GM12864 (cell line): ENCODE measurements at places on chromosomes 5 and 9.

DNA sequence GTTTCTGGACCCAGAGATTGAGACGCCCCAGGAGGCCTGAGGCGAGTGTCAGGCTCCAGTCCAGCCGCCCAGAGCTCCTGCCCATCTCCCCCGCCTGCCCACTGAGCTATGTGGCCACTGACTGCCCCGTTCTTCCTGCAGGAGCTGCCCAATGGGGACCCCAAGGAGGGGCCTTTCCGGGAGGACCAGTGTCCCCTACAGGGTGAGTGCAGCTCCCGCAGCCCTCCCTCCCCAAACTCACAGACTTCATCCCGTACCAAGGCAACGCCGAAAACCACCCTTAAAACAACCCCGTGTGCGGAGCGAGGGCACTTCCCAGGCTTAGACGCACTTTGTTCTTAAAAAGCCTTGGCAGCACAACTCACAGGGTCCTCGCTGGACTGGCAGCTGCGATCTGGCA, 23.4 kb downstream of the NKD2 start:
- no peak for DNase-seq

GRCh38 chr9:126463426-126463825, 136.8 kb downstream of the MVB12B start:
- no peak for DNase-seq

GRCh38 chr9:112503170-112503569, 16.5 kb downstream of the KIAA1958 start:
- DNase-seq, result no peak

DNA sequence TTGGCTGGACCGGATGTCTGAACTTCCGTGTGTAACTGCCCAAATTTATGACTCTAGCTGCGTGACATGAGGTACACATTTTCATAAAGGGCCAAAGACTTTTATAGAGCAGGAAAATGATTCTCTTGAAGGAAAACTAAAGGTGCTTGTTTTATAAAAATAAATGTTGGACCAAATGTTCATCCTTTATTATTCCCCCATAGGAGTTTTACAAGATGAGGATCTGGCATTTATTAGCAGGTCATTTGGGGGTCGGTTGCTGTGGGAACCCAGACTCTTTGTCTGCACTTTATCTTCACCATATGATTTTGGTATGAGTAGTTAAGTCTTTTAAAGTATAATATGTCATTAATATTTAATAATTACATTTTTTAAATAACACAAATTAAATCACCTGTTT, 571.2 kb downstream of the EFNA5 start:
- no peak for DNase-seq

- no peak for DNase-seq
Observed at GRCh38 chr5:15391704-15392397, 108.1 kb upstream of the FBXL7 start.

GRCh38 chr5:167725741-167726140, 565.7 kb upstream of the WWC1 start:
- DNase-seq, result no peak

DNA sequence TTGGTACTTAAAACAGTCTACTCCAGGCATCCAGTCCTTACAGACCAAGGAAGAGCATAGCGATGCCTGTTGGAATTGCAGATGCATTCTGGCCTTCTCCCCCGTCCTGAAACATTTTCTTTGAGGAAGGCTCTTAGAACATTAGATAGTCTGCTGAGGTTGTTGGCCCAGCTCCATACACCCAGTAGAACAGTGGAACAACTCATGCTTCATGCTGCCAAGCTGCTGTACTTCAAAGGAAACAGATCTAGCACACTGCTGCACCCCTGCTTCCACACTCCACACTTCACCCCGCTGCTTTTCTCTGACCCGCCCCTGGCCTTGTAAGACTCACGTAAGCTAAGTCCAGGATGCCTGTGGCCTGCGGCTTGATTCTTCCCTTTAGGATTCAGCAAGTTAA, 33.4 kb upstream of the NCS1 start:
- DNase-seq, result no peak

DNA sequence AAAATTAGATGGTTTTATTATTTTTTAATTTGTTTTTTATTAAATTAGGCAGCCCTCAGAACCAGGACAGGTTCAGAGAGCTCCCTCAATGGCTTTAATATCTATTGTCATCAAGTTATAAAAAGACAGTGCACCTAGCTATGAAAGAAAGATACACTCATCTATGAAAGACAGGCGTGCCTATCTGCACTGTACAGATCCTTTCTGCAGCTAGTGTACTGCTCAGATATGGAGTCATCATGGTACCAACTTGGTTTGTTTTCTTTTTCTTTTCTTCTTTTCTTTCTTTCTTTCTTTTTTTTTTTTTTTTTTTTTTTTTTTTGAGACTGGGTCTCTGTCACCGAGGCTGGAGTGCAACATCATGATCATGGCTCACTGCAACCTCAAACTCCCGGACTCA, 54.8 kb upstream of the GPBP1 start:
- DNase-seq, result no peak

- DNase-seq, result no peak
Observed at GRCh38 chr5:156836846-156837245, 13.2 kb upstream of the PPP1R2B start.

DNA sequence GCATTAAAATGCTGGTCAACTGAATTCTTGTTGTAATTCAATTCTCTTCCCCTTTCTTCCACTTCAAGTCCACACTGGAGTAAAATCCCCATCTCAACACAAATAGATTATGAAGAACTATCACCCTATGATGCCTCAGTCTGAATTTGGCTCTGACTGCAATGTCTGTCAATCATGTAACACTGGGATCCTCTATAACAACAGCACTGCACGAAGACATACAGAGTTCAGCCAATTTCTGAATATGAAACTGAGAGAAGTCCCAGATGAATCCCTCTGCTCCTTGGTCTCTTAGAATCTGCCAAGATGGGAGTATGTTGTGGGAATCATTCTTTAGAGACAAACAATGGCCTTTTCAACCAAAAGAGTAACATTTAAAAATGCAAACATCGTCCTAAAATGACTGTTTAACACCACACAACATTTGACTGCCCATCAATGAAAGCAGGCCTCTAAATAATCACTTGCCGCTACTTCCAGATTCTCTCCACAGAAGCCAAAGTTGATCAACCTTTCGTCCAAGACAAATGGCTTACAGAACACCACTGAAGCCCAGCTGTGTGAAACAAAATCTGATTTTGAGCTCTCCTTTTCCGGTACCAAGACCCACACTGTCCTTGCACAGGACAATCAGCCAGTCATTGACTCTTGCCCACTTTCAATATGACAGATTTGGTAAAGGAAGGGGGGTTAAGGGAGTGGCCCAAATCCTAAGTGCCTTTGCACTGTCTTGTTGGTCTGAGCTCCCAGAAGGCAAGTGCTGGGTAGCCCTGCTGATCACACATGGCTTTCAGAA, 258.0 kb downstream of the EBF1 start:
- DNase-seq, result no peak

- DNase-seq, result no peak
Observed at GRCh38 chr5:61301341-61302199, 30.5 kb upstream of the ZSWIM6 start.

DNA sequence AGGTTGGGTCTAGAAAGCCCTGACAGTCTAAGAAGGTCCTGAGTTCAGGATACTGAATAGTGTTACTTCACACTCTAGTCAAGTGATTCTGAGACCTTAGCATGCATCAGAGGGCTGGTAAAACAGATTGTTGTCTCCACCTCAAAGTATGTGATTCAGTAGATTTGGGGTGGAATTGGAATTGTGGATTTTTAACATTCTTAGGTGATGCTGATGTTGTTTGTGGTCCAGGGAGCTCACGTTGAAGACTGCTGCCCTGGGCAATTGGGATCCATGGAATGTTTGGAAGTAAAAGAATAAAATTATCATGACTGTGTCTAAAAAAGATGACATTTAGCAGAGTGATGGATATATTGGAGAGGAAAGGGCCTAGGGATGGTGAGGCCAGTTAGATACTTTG, 75.6 kb downstream of the VCAN start:
- no peak for DNase-seq

- DNase-seq, result no peak
Observed at GRCh38 chr9:12464910-12465512, 228.2 kb upstream of the TYRP1 start.

GRCh38 chr9:137449931-137450538, 8.9 kb upstream of the ENTPD8 start:
- DNase-seq, result no peak

DNA sequence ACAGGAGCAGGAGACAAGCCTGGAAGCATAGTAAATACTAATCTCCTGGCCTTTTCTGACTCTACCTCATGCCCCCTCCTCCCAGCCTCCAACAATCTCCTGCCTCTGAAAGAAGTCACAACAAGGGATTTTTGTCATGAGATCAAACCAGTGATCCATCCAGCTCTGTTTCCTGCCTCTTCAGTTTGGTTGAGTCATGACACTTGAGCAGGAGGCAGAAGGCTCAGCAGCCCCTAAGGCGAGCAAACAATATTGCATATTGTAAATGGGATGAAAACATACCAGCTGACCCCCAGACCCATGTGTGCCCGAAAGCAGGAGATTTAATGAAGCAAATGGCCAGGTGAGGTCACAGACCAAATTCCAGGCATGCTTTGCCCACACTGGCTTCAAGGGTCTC, 272.8 kb downstream of the GAS1 start:
- no peak for DNase-seq

DNA sequence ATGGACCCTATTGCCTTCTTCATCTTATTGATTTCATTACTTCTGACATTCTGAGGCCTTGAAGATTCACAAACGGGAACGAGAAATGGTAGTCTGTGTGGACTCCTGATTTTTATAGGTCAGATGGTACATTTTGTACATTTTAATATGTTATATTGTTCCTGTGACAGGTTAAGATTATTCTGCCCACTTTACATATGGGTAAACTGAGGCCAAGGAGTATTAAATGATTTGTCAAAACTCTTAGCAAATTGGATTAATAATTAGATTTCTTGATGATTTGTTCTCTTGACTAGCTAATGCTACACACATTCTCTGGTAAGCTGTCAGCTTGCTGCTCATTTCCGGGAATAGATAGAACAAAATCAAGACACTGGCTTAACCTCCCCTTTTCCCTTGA, 1.9 kb downstream of the FAM53C start:
- no peak for DNase-seq

DNA sequence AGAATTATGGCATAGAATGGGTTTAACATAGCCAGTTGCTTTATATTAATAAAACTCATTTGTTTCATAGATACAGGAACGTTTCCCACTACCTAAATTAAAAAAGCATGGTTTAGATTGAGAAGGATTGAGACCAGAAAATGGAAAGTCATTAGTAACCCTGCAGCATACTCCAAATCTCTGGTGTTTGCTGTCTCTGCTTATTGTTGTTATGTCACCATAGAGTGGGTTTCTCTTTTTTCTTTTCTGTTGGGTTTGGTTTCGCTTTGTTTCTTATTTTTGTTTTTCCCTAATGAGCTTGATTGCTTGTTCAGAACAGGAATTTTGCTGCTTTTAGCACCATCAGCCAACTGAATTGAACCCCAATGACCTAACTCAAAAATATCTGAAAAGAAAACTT, 1034.8 kb downstream of the MAT2B start:
- DNase-seq, result no peak

DNA sequence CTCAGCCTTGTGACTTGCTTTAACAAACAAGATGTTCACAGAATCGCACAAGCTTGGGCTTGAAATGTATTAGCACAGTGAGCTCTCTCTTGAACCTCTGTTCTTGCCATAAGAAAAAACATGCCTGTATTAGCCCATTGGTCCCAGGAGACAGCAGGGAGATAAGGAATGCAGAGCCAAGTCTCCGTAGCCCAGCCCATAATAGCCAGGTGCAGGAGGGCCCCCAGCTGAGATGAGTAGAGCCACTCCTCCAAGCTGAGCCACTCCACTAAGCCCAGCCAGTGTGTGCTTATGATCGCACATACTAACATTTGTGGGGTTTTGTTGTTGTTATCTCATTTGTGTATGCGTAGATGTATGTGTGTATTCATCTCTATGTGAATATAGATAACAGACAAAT, 21.6 kb upstream of the SVEP1 start:
- DNase-seq, result no peak

DNA sequence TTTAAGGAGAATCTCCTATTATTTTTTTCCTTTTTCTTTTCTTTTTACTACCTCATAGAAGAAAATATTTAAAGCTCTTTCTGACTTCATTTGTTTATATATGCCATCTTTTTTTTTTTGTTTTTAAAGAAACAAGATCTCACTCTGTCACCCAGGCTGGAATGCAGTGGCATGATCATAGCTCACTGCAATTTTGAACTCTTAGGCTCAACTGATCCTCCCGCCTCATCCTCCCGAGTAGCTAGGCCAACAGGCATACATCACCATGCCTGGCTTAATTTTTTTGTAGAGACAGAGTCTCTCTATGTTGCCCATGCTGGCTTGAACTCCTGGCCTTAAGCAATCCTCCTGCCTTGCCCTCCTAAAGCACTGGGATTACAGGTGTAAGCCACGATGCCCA, 59.5 kb downstream of the LNPEP start:
- DNase-seq, result no peak

DNA sequence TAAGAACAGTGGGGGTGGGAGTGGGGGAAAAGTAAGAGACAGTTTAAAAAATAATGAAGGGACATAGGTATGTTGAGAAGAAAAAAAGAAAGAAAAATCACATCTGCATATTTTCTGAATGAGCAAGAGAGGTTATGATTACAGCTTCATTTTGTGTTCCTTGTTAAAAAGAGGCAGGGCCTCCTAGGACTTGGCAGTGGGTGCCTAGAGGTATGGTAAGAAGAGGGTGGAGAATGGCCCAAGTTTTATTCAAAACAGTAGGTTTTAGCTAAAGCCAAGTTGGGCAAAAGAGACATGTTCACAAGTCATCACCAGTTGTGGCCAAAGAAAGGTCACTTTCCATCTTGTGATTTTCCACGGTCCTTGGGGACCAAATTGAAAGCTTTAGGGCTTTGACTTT, 643.4 kb downstream of the CCDC171 start:
- no peak for DNase-seq

DNA sequence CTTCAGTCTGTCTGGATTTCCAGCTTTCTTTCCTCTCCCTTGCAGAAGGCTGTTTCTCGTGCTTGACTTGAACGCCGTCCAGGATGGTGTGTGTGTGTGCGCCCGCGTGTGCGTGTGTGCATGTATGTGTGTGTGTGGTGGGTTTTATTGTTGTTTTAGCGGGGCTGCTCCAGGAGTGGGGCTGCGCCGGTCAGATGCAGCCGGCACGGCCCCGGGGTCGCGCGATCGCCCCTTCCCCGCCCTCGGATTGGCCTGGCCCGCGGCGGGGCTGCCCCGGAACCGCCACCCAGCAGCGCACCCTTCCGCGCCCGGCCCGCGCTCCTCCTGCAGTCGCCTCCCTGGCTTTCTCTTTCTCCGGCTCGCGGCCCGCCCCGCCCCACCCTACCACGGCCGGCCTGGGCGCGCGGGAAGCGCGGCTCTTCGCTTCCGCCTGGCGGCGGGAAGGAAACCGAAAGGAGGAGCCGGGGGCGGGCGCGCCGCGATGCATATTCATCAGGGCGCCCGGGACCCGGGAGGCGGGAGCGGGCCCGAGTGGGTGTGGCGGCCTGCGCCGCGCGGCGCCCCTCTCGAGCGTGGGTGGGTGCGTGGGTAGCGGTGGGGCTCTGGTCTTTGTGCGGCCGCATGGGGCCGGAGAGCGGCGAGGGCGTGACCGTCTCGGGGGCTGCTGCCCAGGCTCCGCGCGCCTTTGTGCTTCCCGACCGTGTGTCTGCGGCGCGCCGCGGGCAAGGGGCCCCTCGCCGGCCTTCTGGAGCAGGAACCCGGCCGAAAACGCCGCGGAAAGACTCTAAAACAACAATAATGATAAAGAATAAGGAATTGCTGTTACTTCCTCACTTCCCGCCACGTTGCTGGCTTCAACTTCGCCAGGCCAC, 8.5 kb upstream of the NFIB start:
- peak; percentile 42 for DNase-seq

- no peak for DNase-seq
Observed at GRCh38 chr9:128175102-128175563, 15.1 kb downstream of the BBLN start.
